ENCODE measurements at places on chromosomes 12 and 14. TPM values are rescaled to one million over a fixed set of nuclear protein-coding genes. Genes with fewer than 3 reads are reported as not detected.
A peak's percentile ranks its signal among the peaks of the same experiment; 100 is the strongest.

- DNase-seq: no peak
Measured at GRCh38 chr14:24408764-24409163, 10.0 kb downstream of the NYNRIN start.

GRCh38 chr14:31690056-31690455 is 128.9 kb downstream of the NUBPL start:
- DNase-seq: no peak

GRCh38 chr12:25800101-25800500 is 158.4 kb upstream of the RASSF8 start:
- no peak for DNase-seq

GRCh38 chr14:77100961-77101360 is 2.9 kb downstream of the CIPC start:
- peak; percentile 13 for DNase-seq

DNA sequence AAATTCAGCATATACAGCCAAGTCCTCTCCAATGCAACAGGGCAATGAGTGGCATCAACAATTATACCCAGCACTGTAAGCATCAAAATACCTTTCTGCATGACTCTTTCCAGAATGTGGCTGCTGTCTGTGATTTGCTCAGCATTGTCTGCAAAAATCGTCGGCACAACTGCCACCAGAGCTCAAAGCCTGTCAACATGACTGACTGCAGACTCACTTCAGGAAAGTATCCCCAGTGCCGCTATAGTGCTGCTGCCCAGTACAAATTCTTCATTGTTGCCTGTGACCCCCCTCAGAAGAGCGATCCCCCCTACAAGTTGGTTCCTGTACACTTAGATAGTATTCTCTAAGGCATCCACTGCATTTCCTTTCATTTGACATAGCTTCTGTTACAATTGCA is 735 bp downstream of the RNASE6 start:
- peak; percentile 23 for DNase-seq

DNA sequence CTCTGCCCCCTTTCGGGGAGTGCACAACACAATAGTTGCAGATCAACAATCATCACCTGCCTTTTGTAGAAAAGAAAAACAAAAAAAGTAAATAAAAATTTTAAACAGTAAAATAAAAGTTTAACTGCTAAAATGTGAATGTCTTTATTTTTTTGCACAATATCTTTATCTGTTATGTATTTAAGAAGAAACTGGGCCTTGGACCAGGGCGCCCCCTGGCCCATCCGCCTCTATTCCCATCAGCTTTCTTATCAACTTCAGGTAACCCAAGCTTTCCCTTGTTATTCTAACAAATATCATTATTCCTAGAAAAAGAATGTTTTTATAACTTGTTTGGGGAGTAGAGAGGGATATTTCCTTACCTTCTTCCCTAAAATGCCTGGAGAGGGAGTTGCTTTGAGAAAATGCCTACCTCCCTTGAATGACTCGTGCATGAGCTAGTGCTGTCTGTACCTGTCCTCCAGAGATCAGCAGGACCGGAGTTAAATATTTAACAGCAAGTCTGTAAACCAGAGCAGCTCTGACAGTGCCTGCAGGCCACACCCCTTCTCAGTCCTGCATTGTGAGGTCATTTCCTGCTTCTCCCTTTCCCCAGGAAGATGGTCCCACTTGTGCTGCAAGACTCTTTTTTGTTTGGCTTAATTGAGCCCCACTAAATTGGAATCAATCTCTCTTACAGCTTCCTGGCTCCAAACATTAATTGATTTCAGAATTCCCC is 192.8 kb upstream of the RGS6 start:
- peak; percentile 74 for DNase-seq

REM2 gene
- total RNA-seq: 0.63 TPM

DNA sequence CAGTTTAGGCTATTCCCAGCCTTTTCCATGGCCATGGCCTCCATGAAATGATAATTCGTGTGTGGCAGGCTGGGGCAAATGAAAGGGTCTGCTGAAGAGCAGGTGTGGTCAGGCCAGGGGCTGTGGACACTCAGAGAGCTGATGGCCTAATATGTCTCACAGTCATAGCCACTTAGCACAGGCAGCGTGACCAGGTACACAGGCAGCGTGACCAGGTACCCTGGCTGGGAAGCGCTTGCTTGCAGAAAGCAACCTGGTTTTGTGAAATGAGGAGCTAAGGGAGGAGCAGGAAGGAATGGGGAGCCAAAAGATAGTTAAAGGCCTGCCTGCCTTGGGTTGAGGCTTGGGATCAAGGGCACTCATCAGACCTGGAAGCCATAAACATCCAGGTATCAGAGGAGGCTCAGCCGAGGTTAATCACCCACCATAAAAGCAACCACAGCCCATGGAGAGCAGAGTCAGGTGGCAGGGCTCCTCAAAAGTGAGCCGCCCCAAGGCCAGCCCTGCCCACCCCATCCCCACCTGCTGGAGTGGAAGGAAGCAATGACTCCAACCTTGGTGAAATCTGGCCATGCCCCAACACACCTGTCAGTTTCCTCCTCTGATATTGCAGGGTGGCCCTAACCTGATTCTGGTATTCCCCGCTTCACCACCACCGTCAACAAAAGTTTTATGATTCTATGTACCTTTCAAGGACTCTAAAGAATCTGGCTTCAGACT is 8.0 kb upstream of the KRT8 start:
- DNase-seq: no peak

- no peak for DNase-seq
Measured at GRCh38 chr14:22715186-22715812, 51.2 kb upstream of the OXA1L start.
